Fibroblast of villous mesenchyme (primary cell): ENCODE measurements at places on chromosomes 16 and 17. TPM values are rescaled to one million over a fixed set of nuclear protein-coding genes. Genes with fewer than 3 reads are reported as not detected.

DNA sequence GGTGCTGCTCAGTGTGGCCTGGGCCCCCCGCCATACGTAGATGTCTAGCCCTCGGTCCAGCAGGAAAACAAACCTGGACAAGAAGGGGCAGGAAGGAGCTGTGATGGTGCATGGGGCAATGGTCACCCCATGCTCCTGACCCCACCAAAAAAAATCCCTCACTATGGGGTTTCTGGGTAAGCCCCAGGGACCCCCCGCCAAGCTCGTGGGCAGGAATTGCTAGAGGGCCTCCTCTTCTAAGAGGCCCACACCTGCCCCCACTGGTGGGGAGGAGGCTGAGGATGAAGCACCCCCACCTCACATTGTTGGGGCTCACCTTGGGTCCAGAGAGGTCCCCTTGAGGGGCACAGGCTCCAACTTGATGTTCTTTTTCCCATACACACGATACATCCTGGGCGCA is 9.7 kb downstream of the FLII start:
- DNase-seq, result no peak

DNA sequence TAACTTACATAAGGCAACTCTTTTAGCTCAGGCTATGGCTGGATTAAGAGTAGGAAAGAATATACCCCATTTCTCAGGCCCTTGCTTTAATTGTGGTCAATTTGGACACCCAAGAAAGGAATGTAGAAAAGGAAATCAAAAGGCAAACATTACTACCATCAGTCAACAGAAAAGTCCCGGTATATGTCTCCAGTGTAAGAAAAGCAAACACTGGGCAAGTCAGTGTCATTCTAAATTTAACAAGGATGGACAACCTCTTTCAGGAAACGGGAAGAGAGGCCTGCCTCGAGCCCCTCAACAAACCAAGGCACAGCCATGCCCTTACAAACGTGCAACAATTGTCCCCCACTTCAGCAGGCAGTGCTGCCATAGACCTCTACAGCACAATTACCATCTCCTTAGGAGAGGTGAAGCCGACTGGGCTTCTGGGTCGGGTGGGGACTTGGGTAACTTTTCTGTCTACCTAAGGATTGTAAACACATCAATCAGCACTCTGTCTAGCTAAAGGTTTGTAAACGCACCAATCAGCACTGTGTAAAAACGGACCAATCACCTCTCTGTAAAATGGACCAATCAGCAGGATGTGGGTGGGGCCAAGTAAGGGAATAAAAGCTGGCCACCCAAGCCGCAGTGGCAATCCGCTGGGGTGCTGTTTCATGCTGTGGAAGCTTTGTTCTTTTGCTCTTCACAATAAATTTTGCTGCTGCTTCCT is 12.4 kb downstream of the MRPL58 start:
- no peak for DNase-seq

DNA sequence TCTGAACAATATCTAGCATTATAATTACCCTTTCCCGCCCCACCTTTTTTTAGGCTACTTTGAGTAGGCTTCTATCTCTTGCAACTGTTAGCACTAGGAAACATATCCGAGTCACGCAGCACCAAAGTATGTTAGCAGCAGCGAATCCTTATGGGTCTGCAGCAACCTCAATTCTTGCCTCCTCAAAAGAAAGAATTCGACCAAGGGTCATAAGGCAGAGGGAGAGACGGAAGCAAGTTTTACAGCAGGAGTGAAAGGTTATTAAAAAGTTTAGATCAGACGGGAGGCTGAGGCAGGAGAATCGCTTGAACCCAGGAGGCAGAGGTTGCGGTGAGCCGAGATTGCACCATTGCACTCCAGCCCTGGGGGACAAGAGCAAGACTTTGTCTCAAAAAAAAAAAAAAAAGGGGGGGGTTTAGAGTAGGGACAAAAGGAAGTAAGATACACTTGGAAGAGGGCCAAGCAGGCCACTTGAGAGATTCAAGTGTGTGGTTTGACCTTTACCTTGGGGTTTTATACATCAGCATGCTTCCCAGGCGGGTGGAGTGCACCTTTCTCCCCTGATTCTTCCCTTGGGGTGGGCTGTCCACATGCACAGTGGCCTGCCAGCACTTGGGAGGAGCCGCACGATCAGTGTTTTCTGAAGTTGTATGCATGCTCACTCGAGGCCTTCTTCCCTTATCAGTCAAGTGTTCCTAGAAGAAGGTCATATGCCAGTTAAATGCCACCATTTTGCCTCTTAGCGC is 67.7 kb downstream of the HLF start:
- no peak for DNase-seq

GRCh38 chr16:8948831-8949230 is 14.9 kb downstream of the USP7 start:
- DNase-seq, result no peak

DNA sequence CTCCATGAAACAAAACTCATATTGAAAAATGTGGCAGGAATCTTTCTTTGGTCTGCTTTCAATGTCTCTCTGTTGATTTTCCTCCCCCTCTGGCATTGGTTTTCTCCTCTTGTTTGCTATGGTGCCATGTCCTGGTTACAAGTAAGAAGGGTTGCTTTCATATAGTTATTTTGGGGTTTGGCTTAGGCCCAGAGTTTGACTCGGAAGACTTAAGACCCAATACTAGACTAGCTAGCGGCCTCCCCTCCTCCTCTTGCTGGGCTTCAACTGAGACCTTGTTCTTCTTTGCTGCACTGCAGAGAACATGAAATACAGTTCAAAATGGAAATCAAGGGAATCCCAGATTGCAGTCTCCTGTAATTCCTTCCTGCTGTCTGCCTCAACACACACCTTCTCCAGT is 30.0 kb upstream of the CLEC18A start:
- DNase-seq, result no peak

GRCh38 chr16:1028524-1029258 is 43.9 kb upstream of the SSTR5 start:
- DNase-seq, result no peak

DNA sequence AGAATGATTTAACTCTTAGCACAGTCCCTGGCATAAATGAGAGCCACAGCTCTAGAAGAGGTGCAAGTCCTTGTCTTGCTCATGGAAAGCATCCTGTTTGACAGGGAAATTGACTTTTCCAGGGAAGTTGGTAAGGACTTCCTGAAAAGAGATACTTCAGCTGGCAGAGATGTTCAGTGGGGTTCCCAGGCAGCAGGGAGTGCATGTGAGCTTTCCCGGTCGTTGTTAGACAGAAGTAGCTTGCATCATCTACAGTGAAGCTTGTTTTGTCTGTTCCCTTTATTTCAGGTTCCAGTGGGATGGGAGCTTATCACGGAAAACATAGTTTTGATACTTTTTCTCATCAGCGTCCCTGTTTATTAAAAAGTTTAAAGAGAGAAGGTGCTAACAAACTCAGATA is 22.9 kb downstream of the ALDH3A2 start:
- no peak for DNase-seq

DNA sequence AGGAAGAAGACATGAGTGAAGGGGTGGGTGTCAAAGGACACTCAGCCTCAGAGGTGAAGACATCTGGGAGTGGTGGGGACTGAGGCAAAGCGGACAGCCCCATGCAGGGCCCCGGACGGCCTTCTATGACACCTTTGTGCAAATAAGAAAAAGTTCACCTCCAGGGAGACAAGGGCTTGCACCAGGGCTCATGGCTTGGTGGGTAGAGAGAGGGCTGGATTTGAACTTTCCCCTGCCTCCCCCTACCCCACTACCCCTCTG is 30.5 kb downstream of the LRRC75A start:
- DNase-seq, result no peak

GRCh38 chr16:18829251-18829650 is 27.9 kb upstream of the ARL6IP1 start:
- DNase-seq, result no peak

- no peak for DNase-seq
Measured at GRCh38 chr17:2186937-2187336, 116.6 kb downstream of the SMG6 start.

DNA sequence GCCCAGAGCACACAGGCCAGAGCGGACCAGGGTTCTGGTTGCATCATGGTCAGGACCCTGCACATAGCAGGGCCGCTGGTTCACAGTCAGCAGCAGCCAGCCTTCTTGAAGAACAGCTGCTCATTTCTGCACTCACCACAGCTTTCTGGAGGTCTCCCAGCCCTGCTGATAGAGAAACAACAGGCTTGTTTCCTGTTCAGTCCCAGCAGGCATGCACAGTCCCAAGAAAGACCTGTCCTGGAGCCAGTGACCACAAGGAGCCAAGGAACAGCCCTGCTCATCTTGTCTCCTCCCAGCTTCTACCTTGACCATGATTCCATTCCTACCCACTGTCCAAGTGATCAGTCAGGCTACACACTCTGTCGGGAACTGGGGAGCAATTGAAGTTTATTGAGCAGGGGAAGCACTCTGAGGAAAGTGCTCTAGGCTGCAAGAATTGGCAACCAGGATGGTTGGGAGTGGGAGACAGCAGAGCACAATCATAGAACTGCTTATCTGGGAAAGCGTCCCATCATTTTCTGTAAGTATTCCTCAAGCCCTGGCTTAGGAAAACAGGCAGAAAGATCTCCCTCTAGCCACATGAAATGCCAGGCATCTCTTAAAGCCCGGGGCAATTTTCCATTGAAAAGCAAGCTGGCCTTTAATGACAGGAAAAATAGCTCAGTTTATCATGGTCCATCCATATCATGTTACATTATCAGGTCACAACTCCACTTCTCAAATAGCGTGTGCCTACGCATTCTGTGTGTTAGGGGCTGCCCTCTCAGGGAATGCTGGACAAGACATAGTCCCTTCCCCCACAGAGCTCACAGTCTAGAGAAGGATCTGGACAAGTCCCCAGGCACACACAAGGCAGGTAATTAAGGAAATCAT is 155.4 kb upstream of the FOXF1 start:
- peak; percentile 47 for DNase-seq

GRCh38 chr17:16040710-16041251 is 41.2 kb downstream of the TTC19 start:
- DNase-seq, result peak; percentile 41

DNA sequence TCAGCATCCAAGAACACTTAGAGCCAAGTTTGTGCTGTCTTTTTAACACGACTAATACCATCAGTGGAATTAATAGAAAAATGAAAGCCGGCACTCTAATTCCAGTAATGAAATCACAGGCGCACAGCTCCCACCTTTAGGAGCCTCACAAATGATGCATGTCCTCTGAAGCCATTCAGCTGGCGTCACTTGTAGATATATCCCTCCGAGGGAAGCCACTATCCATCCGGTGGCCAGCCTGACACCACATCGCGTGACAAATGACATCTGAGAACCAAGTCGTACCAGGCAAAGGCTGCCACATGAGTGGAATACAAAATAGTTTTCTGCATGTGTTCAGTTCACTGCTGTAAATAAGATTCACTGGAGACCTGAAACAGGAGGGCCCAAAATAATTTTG is 205.6 kb downstream of the GRIN2A start:
- no peak for DNase-seq

- peak; percentile 37 for DNase-seq
Measured at GRCh38 chr16:87560428-87561199, 41.7 kb upstream of the JPH3 start.

DNA sequence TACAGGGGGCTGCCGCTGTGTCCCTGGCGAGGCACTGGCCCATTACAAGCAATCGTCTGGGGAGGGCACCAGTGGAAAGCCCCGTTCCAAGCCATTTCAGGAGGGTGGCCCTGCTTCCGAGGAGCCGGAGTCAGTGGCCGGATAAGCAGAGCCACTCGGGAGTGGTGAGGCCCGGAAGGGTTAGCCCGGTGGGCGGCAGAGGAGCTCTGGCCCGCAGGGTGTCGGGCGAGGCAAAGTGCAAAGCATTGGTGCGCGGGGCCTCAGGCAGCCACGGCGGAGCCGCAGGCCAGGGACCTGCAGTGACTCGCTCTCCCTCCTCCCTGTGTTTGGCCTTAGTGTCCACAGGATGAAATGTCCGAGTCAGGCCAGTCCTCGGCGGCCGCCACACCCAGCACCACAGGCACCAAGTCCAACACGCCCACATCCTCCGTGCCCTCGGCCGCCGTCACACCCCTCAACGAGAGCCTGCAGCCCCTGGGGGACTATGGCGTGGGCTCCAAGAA is 24.6 kb downstream of the NME3 start:
- no peak for DNase-seq

GRCh38 chr16:4109250-4109736 is 6.9 kb downstream of the ADCY9 start:
- DNase-seq, result no peak

GRCh38 chr17:58809564-58809936 is 53.9 kb downstream of the PPM1E start:
- no peak for DNase-seq

DNA sequence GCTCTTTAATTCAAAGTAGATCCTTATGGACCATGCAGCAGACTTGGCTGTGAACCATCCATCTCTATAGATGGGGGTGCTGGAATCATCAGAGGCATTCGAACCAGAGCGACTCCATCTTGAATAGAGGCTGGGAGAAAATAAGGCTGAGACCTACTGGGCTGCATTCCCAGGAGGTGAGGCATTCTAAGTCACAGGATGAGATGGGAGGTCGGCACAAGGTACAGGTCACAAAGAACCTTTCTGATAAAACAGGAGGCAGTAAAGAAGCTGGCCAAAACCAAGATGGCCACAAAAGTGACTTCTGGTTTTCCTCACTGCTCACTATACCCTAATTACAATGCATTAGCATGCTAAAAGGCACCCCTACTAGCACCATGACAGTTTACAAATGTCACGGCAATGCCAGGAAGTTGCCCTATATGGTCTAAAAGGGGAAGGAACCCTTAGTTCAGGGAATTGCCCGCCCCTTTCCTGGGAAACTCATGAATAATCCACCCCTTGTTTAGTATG is 89.2 kb upstream of the BRD7 start:
- DNase-seq, result no peak

- DNase-seq, result no peak
Measured at GRCh38 chr16:20814784-20815183, 8.5 kb downstream of the REXO5 start.

DNA sequence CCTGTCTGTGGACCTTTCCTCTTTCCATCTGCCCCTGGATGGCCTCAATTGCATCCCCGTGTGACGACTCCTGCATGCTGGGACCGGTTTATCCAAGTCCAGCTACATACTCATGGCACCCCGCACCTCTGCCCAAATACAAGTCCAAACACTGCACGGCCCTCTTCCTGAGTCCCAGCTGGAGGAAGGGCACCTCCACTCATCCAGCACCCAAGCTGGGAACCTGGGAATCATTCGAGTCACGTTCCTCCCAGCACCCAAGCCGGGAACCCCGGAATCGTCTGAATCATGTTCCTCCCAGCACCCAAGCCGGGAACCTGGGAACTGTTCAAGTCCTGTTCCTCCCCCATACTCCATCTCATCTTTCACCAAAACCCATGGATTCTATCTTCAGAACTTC is 10.2 kb downstream of the TRARG1 start:
- no peak for DNase-seq

GRCh38 chr17:82980632-82981031 is 98.8 kb upstream of the METRNL start:
- no peak for DNase-seq

Gene EFCAB5
- under 0.01 and 0.32 TPM in 2 replicates for total RNA-seq

Gene TNFRSF17
- total RNA-seq, result not detected in 2 replicates

Gene TBC1D3B
- 0.43 TPM in 1 of 2 replicates, not detected in the other for total RNA-seq

Gene KIF19
- not detected in 2 replicates for total RNA-seq

Gene KIF22
- 32.5 and 45.3 TPM in 2 replicates for total RNA-seq

Gene ALDH3A1
- not detected in 2 replicates for total RNA-seq

Gene NAGS
- 0.43 and 0.64 TPM in 2 replicates for total RNA-seq

Gene TEX2
- total RNA-seq, result 38.0 and 45.8 TPM in 2 replicates

Gene DNAH2
- under 0.01 and 0.43 TPM in 2 replicates for total RNA-seq

Gene KRTAP2-3
- total RNA-seq, result 0.32 TPM in 1 of 2 replicates, not detected in the other
